ENCODE measurements at places on chromosomes 16 and 17. TPM values are rescaled to one million over a fixed set of nuclear protein-coding genes. Genes with fewer than 3 reads are reported as not detected.

The OTOP3 gene
- not detected for total RNA-seq

The DNAH2 gene
- not detected for total RNA-seq

The CLEC18B gene
- total RNA-seq, result 0.20 TPM

The CX3CL1 gene
- total RNA-seq, result not detected

The HSF5 gene
- total RNA-seq, result not detected

The VPS35 gene
- total RNA-seq, result 105 TPM

The C16orf92 gene
- not detected for total RNA-seq

The HBA2 gene
- total RNA-seq, result not detected

The C1QL1 gene
- not detected for total RNA-seq

The KCNH4 gene
- not detected for total RNA-seq

The GNAO1 gene
- not detected for total RNA-seq

The HCRT gene
- not detected for total RNA-seq

The TTC19 gene
- total RNA-seq, result 43.2 TPM

The C17orf50 gene
- not detected for total RNA-seq

GRCh38 chr17:65065906-65066305, 9.4 kb upstream of the GNA13 start:
- no peak for DNase-seq

DNA sequence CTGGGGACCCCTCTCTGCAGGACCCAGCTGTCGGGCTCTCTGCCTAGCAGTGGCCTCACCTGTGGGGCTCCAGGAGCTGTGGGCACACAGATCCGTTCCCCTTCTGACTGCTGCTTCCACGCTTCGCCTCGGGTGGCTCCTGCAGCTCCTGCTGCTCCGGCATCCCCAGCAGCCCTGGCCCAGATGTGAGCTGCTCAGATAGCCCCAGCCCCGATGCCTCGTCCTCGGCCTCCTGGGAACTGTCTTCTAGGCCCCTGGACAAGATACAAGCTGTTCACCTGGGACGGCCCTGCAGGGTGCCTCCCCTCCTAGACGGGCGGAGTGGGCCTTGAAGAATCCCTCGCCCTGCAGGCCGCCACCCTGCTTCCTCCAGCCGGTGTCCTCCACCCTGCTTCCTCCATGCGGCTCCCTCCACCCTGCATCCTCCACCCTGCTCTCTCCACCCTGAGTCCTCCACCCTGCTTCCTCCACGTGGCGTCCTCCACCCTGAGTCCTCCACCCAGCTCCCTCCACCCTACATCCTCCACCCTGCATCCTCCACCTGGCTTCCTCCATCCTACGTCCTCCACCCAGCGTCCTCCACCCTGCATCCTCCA, 11.0 kb downstream of the EMC6 start:
- DNase-seq, result no peak

DNA sequence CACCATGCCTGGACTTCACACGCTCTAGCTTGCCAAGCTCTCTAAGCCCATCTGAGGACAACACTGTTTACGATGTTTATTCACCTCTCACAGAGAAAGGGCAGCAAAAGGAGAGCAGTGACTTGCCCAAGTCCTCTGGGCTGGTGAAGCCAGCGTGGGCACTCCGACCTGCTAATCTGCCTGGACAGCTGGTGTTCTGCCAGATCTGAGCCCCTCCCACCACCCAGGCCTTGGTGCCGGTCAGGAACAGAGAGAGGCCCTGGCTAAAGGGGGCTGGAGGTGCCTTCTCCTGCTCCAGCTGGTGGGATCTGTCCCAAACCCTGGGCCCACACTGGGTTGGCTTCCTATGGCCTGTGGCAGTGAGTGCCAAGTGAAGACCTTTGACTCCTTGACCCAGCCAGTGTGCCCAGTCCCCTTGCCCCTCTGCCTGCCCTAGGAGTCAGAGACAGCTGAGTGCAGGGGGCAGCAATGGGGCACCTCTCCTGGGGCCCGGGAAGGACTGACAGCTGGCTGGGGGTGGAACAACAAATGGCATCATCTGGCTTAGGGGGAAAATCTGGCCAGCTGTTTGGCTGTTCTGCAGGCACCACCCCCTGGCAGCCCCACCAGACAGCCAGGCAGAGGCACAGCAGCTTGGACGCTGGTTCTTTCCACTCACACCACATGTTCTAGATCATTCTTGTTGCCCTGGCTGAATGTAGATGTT, 1.8 kb upstream of the SLC4A1 start:
- DNase-seq, result no peak

DNA sequence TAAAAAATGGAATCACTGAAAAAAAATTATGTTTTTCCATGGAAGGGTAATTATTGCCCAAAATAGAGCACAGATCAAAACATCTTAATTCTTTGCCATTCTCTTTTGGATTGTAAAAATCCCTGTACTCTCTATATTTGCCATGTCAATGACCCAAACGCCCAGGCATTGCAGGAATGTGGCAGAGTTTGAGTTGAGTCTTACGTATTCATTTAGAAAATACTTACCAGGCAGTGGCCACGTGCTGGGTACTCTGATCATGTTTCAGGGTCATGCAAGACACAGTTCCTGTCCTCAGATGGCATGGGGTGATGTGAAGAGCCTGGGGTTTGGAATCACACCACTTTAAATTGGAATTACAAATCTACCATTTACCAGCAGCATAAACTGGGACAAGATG, 267.7 kb downstream of the ABCC12 start:
- no peak for DNase-seq

GRCh38 chr17:50364715-50365114, 8.3 kb downstream of the MRPL27 start:
- no peak for DNase-seq

DNA sequence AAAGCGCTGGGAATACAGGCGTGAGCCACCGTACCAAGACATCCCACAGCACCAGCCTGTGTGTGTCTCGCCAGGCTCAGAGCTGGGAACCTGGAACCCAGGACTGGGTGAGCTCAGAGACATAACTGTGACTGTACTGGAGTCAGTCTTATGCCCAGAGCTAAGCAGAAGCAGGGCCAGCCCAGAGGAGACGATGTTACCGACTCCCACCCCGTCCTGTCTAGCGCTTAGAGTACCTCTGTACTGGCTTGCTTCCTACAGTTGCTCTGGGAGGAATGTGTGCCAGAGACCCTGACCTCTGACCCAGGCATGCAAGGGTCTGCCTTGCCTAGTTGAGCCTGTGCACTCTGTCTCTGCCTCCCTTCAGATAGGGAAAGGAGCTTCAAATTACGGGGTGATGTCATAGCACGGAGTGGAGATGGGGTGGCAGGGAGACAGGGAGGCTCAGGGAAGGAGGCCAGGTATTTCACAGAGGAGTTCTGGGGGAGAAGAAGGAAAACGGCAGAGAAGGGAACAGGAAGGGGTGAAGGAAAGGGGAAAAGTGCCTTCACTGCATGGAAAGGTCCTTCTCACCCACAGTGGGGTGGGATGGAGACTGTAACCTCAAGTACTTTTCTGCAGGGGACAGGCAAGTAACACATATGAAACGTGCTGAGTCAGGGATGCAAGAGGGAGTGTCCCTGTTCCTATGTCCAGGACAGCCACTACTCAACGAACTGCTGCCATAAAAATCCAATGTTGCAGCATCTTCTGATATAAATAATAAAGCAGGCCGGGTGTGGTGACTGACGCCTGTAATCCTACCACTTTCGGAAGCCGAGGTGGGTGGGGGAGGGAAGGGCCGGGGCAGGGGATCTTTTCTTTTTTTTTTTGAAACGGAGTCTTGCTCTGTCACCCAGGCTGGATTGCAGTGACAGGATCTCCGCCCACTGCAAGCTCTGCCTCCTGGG, 5.8 kb upstream of the ARMC5 start:
- DNase-seq, result no peak

DNA sequence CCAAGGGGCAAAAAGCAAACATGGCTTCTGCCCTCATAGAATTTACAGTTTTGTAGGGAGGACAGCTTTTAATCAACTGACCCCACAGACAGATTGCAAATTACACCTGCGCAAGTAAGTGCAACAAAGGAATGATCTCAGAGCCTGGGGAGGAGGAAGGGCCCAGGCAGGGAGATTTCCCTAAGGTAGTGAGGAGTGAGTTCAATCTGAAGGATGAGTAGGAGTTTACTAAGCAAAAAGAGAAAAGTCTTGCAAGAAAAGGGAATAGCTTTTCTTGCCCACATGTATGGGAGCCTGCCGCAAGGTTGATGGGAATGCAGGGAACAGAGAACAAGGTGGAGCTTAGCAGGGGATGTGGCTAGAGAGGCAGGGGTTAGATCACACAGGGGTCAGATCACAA, 1.6 kb upstream of the SOCS7 start:
- DNase-seq, result no peak

DNA sequence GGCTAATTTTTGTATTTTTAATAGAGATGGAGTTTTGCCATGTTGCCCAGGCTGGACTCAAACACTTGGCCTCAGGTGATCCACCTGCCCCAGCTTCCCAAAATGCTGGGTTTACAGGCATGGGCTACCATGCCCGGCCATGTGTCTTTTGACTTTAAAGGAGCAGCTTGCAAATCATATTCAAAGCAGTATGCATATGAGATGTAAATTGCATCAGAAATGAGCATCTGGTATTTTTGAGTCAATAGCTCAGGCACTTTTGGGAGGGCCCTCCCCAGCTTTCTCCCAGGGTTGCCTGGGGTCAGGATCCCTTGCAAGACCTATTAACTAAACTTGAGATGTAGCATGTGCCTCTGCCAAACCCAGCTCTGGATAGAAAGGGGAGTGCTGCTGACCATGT, 21.5 kb downstream of the EPOP start:
- no peak for DNase-seq

- no peak for DNase-seq
Observed at GRCh38 chr16:21653571-21653970, 1.2 kb upstream of the IGSF6 start.

DNA sequence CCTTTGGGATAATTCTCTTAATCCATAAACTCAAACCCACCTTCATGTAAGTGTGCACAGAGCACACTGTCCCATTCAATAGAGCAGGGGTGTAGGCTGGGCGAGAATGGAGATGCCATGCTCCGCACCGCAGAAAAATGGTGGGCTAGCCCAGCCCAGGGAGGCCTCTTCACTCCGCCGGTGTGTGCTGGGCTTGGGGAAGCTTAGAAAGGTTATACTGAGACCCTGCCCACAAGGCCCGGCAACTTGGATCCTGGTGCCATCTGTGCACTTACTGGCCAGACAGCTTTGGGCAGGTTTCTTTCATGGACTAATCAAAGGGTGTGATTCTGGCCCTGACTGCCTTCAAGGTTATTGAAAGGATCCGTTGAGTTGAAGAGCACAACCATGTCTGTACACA, 3.7 kb upstream of the STAT5A start:
- DNase-seq, result no peak

- peak; percentile 74 for DNase-seq
Observed at GRCh38 chr17:3944485-3945388, 19.5 kb downstream of the ATP2A3 start.

GRCh38 chr17:50513495-50513894, 5.3 kb downstream of the MYCBPAP start:
- DNase-seq, result no peak

- peak; percentile 91 for DNase-seq
Observed at GRCh38 chr17:49997773-49998703, 3.0 kb upstream of the DLX3 start.

- DNase-seq, result no peak
Observed at GRCh38 chr17:81845361-81845760, 10.5 kb upstream of the PPP1R27 start.

DNA sequence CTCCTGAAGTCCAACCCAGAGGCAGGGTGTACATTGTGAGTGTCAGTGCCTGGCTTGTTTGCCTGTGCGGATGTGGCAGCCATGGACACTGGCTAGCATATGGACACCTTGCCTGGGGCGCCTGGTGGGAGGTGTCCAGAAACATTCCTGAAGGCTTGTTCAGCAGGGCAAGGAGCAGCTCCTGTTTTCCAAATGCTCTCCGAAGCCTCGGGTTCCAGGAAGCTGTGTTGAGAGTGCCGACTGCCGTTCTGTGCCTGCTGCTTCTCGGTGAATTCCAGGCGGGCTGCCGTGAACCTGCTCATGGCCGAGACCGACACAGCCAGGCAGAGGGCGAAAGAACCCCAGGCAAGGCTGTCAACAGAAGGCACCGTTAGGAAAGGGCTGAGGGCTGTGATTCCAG, 10.9 kb upstream of the DHRS7C start:
- no peak for DNase-seq

DNA sequence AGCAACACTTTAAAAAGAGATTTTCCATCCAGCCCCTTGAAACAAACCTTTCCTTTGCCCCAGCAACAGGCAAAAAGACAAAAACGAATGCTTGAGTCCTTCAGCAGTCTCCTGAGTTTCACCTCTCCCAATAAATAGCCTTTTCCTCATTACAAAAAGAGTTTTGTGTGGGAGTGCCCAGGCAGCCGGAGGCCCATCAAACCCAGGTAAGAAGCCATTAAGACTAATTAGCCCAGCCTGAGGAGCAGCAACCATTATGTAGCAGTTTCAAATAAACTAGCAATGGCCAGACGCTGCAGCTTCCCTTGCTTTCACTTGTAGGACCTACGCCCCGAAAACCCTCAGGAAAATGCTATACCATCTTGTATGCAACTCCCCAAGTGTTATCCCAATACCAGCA, 15.6 kb downstream of the GAS7 start:
- DNase-seq, result no peak

- no peak for DNase-seq
Observed at GRCh38 chr16:89727406-89728120, 6.2 kb downstream of the ZNF276 start.

DNA sequence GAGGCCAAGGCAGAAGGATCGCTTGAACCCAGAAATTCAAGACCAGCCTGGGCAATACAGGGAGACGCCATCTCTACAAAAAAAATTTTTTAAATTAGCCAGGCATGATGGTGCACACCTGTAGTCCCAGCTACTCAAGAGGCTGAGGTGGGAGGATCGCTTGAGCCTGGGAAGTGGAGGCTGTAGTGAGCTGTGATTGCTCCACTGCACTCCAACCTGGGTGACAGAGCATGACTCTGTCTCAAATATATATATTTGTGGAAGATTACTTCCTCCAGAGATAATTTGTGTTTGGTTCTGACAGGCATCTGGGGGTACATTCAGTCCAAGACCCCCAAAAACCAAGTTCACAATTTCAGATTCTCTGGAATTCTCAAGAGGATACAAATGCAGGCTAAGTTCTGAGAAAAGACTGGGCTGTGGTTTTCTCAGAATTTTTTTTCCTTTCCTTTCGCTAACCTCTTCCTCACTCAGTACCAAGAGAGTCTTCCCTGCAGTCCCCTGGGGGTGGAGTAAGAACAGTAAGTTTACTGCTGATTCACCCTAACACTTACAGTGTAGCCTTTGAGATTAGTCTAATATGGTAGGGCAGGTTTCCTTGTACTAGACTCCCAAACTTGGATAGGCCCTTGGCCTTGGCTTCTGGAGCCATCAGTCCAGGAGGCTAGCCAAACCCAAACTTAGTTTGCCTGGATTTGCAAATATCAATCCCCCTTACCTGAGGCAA, 15.1 kb downstream of the GSDMB start:
- DNase-seq, result no peak

All from OCI-LY7 (cell line).